Left lung (tissue), 14 donors: ENCODE measurements at places on chromosomes 2 and 18. TPM values are rescaled to one million over a fixed set of nuclear protein-coding genes. Genes with fewer than 3 reads are reported as not detected.

GRCh38 chr2:109085912-109086742, 42.9 kb upstream of the SH3RF3 start:
- no peak for DNase-seq

ELOA2 gene
- not detected for total RNA-seq

DNA sequence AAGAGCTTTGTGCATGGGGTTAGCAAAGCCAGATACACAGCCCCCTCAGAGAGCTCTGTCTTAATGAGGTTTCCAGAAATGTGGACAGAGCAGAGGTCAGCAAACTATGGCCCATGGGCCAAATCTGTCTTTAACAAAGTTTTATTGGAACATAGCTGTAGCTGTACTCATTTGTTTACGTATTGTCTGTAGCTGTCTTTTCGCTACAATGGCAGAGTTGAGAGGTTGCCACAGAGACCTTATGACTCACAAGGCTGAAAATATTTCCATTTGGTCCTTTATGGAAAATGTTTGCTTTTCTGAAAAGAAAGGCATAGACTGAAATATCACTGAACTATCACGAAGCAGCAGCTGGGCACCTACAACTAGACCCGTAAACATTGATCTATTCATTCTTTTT, 841.8 kb downstream of the SLC4A3 start:
- DNase-seq: no peak

GRCh38 chr2:23757686-23758433, 169.1 kb downstream of the ATAD2B start:
- no peak for DNase-seq
